ENCODE measurements at places on chromosomes 6 and 20. TPM values are rescaled to one million over a fixed set of nuclear protein-coding genes. Genes with fewer than 3 reads are reported as not detected.
A peak's percentile ranks its signal among the peaks of the same experiment; 100 is the strongest.

GRCh38 chr6:25250878-25251277, 28.3 kb upstream of the CARMIL1 start:
- DNase-seq = no peak

C2 gene
- 3.7 TPM for total RNA-seq

GRCh38 chr20:35003211-35004031, 47.8 kb downstream of the MYH7B start:
- DNase-seq = no peak

DNA sequence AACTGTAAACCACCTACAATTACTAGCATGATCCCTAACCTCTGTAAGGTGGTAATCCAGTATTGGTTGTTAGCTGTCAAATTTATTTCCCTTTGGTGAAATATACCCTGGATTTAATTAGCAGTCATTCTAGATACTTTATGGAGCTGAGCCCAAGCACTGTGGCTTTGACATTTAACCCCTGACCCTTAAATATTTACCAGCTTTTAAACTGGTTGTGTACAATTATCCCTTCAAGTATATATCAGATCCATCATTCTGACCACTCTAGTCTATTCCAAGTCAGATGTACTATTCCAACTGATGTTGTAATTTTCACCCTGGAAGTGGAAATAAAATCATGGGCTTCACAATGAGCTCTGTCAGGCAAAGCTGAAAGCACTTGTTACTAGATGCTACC, 229.6 kb downstream of the FOXC1 start:
- no peak for DNase-seq

CCDC170 gene
- total RNA-seq = 0.41 TPM

ANKEF1 gene
- 4.1 TPM for total RNA-seq

DNA sequence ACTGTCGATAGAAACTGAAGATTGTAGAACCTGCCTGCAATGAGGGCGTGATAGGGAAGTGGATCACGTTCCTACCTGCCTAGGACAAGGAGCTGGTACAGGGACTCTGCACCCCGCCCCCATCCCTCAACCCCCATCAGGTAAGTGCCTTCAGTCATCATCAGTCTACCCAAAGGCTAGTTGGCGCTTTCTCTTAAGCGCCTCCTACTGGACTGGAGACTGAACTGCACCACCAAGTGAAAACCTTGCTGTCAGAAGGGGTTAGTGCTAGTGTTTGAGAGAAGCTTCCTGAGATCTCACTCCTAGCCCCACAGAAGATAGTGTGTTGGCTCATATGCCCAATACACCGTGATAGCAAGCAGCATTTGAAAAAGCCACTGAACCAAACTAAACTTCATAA, 706.5 kb upstream of the MAN1A1 start:
- DNase-seq = no peak

- DNase-seq = no peak
Measured at GRCh38 chr6:119034827-119035458, 43.5 kb downstream of the FAM184A start.

GRCh38 chr6:116444092-116444491, 17.1 kb upstream of the CALHM6 start:
- DNase-seq = no peak

DNA sequence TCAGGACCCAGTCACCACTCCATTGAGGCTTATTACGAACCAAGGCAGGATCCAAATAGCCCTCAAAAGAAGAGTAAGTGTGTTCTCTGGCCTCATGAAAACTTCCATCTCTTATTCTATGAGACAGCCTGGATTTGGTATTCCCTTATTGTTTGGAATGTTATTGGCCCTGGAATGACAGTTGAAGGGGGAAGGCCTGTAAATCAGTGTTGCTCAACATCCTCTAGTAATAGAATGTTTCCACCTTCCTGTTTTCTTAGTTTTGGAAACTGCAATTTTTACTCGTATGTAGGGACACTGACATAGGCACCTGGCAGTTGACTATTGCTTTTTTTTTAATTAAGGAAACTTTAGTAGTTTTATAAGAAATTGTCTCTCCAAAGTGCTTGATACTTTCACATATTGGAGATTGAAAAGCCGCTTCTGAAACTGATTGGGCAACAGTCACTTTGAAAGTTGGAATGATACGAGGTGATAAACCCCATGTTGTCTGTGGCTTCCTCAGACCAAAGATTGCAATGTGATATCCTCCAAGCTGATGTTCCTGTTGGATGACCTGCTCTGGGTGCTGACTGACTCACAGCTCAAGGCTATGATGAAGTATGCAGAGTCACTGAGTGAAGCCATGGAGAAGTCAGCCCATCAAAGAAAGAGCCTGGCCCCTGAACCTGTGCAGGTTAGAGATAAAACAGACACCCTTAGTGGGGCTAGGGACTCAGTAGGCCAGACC, 43.1 kb downstream of the BLTP3A start:
- no peak for DNase-seq

SLC17A3 gene
- not detected for total RNA-seq

- no peak for DNase-seq
Measured at GRCh38 chr20:34544109-34544796, 14.3 kb upstream of the MAP1LC3A start.

GRCh38 chr6:123551939-123552707, 84.6 kb downstream of the TRDN start:
- no peak for DNase-seq

GRCh38 chr6:127937102-127937501, 36.2 kb upstream of the THEMIS start:
- no peak for DNase-seq

DNA sequence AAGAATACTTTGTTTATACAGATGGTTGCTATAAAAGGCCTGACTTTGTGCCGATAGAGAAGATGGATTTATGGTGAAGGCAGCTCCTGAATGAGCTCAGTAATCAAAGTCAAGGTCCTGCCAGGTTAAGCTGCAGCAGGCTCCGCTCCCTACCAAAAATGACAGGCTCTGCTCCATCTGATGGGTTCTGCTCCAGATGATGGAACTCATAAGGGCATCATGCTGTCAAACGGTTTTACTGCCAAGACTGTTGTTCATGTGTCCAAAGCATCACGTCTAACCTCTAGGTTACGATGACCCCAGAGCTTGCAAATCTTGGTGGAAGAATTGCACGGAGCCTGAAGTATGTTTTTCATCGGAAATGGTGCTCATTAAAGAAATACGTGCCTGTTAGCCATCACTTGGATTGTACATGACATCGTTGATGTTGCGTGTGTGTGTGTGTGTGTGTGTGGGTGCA, 19.2 kb upstream of the PTGIS start:
- no peak for DNase-seq

- DNase-seq = no peak
Measured at GRCh38 chr6:134238006-134238405, 79.9 kb downstream of the SGK1 start.

ULBP1 gene
- total RNA-seq = 1.6 TPM

IL20RA gene
- 0.41 TPM for total RNA-seq

GUCA1A gene
- 1.2 TPM for total RNA-seq

DNA sequence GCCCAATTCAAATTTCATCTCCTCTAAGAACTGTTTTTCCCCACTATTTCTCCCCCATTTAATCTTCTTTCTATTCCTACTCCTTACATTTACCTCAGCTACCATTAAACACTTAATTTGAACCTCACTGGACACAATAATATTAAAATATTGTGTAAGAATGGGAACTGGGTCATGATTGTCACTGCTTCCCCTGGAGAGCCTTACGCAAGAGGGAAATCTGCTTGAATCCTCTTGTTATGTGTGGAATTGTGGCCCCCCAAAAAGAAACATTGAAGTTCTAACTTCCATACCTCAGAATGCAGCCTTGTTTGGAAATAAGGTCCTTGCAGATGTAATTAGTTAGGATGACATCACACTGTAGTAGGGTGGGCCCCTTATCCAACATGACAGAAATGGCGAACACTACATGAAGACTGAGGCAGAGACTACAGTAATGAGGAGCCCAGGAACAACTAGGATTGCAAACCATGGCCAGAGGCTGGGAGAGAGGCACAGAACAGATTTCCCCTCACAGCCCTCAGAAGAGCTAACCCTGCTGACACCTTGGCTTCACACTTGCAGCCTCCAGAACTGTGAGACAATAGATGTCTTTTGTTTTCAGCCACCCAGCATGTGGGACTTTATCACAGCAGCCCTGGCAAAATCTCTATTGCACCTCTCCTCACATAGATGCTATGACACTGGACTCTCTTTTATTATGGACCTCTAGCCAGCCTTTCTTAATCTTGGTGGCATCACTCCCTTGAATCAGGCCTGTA, 29.9 kb downstream of the HIVEP2 start:
- no peak for DNase-seq

RIPOR3 gene
- total RNA-seq = 0.41 TPM

DNA sequence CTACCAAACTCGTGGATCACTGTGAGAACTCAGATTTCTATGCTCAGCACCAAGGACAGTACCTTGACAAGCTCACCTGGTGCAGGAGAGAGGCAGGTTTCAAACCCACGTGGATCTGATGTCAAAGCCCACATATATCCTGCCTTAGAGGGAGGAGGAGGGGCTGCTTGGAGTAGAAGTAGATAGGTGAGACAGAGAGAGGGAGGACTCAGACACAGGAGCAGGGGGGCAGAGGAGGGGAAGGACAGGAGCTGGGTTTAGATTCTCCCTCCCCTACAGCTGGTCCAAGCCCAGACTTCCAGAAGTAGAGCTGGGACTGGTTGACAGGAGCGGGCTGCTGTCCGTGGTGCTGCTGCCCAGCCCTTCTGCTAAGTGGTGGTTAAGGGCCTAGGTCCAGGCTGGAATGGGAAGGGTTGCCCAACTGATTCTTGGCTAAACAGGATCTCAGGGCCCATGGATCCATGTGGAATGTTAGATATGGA, 77.5 kb downstream of the CDH22 start:
- no peak for DNase-seq

DNA sequence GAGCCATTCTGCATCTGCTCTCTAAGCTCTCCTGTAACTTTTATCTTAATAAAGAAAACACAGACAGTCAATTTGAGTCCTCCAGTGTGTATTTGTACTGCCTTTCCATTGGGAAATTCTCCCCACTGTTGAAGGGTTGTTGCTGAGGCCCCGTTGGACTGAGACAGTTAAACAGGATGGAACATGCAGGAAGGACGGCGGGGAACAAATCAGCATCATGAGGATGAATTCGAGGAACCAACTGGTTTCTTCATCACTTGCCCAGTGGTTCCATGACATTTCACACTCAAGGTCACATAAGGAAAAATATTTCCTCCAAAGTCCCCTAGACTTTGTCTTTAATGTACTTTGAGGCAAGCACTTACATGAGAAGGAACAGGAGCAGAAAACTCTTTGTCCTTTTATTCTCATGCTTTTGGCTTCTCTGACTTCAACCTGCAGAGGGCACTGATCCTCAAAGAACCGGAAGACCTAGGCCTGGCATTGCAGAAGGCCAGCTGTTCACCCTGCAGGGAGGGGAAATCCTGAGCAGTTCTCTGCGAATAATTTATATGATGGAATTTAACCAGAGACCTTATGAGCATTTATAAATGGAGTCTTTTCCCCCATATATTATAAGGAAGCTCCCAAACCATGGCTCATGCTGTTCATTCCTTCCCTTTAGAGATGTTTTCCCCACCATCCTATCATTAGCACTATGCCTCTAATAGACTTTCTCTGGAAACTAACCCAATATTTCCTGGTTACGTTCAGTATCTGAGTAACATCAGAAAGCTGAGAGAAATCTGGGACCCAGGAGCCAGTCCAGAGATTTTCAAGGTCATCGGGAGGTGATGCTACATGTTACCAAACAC, 55.2 kb upstream of the ADGRF1 start:
- DNase-seq = peak; percentile 59

DNA sequence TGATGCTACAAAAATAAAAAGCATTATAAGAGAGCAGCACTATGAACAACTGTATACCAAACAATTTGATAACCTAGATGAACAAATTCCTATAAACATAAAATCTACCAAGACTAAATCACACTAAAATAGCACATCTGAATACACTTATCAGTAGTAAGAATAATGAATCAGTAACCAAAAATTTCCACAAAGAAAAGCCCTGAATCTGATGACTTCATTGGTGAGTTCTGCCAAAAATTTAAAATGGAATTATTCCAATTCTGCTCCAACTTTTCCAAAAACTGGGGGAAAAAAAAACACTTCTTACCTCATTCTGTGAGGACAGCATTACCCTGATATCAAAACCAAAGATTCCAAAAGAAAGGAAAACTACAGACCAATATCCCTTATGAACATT, 206.2 kb downstream of the WDR27 start:
- DNase-seq = no peak

DNA sequence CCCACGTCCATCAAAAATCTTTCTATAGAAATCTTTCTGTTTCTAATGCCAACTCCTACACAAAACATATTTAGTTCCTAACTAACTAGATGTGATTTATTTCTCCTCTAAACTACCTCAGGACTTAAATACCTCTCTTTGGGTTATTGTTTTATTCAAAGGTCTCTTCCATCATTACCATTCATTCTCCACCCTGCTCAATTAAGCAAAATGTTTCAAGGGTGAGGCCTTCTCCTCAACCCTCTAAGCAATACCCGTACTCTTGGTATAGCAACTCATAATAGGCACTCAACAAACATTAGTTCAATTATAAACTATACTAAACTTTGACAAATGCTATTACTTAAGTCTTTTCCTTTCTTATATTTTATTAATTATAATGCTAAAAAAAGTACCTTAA, 111.4 kb downstream of the RNGTT start:
- no peak for DNase-seq

RARS2 gene
- 45.7 TPM for total RNA-seq

GRCh38 chr6:36068586-36068985, 41.0 kb downstream of the MAPK14 start:
- no peak for DNase-seq

PPIL6 gene
- total RNA-seq = 37.9 TPM

- no peak for DNase-seq
Measured at GRCh38 chr6:54053881-54054391, 57.3 kb upstream of the MLIP start.

DNA sequence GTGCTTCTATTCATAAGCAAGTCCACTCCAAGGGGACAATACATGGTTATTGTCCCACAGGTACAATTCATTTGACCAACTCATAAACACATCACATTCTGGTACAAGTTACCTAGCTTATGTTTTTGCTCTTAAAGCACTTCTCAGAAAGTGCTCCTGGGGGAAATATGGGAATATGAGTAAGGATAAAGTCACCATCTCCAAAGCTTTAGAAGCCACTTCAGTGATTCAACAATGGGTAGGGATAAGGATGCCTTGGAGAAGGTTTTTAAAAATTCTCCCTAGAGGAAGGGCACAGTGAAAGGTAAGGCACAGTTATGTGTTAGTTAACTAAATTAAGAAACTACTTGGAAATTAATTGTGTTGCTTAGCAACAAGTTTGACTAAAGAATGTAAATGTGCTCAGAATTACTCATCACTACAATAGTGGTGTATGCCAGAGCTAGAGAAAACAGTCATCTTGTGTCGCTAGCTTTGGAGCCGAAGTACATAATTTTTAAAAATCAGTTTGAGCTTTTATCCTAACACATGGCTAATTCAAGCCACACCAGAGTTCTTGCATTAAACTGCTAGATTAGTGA, 39.5 kb upstream of the LAMP5 start:
- no peak for DNase-seq

TFAP2C gene
- total RNA-seq = 2.4 TPM

- no peak for DNase-seq
Measured at GRCh38 chr6:45388328-45388727, 10.6 kb upstream of the SUPT3H start.

TRIM31 gene
- total RNA-seq = not detected

- no peak for DNase-seq
Measured at GRCh38 chr20:63939061-63939935, 16.9 kb downstream of the UCKL1 start.

- DNase-seq = no peak
Measured at GRCh38 chr20:58436868-58437645, 48.0 kb downstream of the VAPB start.

All from frontal cortex (tissue), 4 donors.